ENCODE measurements at places on chromosomes 2 and 18.
A peak's percentile ranks its signal among the peaks of the same experiment; 100 is the strongest.

- DNase-seq = no peak
Observed at GRCh38 chr2:157466764-157467163, 22.9 kb upstream of the CYTIP start.

- DNase-seq = no peak
Observed at GRCh38 chr18:26479681-26480079, 68.7 kb downstream of the KCTD1 start.

DNA sequence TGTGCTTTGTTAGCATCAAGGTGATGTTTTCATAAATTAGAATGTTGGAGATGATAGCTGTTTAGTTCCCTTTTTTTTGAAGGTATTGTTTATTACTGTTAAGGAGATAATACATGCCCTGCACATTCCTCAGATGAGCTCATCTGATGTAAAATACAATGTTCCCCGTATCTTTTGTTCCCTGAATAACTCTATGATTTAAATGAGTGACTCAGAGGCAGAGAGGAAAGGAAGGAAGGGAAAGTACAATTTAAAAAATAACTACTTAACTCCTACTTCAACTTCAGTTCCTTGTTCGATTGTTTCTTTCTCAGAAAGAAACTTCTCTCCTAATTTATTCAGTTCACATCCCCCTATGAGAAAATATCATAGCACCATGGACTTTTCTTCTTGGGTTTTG, 208.7 kb downstream of the KCNE4 start:
- DNase-seq = no peak

- no peak for DNase-seq
Observed at GRCh38 chr2:47249157-47249900, 94.2 kb upstream of the STPG4 start.

- DNase-seq = peak; percentile 33
Observed at GRCh38 chr2:10504370-10504993, 56.4 kb upstream of the ODC1 start.

GRCh38 chr2:126898636-126899035, at the start of gene TEX51:
TEX51 (plus strand) TSS chr2:126898890; CDS start chr2:126898919, 29 bp downstream.
- no peak for DNase-seq

DNA sequence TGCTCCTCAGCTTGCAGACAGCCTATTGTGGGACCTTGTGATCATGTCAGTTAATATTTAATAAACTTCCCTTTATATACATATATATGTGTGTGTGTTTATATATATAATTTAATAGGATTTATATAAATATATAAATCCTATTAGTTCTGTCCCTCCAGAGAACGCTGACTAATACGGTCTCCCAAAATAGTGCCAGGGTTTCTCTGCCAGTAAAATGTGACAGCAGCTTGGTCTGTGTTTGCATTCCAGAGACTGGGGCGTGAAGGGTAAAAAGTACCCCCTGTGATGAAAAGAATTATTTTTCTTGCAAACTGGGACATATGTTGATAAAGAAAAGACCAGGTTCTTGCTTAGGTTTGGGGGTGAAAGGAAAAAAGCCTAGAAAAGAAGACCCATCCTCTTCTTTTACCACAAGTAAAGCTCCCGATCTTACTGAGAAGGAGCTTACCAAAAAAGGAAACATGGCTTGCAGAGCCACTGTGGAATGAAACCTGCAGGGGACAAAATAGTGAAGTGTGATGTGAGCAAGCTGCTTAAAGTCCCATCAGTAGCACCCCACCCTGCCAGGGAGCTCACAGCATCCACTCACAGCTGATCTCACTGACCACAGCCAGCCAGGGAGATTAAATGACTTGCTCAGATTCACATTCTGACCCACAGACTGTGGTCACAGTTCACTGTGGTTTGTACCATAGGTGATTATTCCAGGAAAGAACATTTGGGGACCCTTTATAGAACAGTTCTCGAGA, 110.9 kb upstream of the RMP24 start:
- DNase-seq = no peak

- DNase-seq = no peak
Observed at GRCh38 chr18:63025251-63026090, 294.1 kb downstream of the BCL2 start.

DNA sequence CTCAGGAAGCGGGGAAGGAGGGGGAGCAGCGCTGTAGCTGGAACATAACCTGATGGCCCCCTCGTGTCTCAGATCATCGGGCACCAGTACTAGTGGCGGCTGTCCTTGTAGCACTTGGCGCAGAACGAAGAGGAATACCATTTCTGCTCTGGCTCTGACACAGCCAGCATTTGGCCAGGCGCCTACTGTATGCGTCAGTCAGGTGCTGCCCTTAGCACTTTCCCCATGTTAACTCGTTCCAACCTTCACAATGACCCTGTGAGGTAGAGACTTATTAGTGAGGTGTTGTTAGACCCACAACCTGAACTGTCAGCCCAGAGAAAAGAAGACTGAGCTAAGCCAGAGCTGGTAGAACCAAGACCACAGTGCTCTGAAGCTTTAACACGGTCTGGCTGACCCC, 47.7 kb upstream of the EML6 start:
- DNase-seq = no peak

- DNase-seq = no peak
Observed at GRCh38 chr18:34562252-34562870, 147.7 kb upstream of the DTNA start.

DNA sequence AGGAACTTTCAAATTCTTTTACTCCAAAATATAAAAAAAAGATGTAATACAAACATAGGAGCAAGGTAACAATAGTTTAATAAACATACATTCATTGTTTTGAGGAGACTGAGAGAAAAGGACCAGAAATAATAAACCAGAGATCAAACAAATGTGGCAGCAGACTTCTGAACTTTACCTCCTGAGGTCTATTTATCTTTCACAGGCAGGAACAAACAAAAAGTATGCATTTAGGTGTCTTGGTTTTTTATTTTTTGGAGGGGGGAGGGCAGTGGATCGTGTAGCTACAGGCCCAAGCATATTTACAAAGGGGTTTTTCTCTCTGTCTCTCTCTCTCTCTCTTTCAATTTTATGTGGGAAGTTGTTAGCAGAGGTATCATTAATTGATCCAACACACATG, 5.6 kb downstream of the PPP4R1 start:
- DNase-seq = no peak

DNA sequence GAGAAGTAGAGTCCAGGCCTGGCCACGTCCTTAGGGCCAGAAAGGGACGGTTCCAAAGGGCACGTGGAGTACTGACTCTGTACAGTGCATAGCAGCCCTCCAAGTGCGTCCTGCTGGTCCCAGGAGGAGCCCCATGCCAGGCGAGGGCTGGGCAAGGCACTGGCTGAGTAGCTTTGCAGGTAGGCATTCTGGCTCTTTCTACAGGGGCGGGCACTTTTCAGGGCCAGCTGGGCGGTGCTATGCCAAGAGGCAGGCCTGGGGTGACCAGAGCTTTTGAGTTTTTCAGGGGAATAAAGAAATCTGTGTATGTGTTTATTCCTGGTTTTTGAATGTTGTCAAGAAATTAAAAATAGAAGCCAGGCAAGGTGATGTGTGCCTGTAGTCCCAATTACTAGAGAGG, 15.4 kb upstream of the GLI2 start:
- DNase-seq = no peak

GRCh38 chr18:77959248-77959647, 709.6 kb downstream of the GALR1 start:
- DNase-seq = no peak

DNA sequence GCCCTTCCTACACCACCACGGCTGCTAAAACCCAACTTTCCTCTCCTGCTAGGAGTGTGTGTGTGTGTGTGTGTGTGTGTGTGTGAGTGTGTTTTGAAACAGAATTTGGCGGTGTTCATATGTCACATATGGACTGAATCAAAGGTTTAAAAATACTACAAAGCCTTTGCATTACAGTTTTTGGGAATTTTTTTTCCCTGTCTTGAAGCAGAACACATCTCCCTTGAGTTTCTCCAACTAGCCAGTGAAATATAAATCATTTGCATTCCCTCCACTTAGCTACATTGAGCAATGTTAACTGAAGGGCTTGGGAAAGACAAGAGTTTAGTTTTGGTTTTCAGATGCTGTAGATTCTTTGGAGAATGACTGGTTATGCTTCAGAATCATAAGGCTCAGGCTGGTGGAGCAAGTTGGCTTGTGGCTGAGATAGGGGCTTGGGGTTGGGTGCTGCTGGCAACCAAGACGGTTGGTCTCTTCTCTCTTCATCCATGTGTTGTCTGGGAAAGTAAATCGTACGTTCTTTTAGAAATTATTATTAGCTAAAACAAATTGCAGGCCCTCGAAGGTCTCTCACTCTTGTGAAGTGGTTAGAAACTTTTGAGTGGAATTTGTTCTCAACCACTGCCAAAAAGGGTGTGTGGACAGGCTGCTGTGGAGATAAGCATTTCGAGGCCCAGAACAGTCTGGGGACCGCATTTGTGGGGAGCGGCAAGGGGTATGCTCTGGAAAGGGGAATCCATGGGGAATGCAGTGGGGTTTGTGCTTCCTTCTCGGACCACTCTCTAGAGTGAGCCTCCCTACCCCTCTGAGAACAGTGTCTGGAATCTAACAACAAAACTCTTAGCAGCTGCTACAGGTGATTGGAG, 1.4 kb downstream of the NRP2 start:
- DNase-seq = no peak

GRCh38 chr2:36287363-36288275, 68.0 kb upstream of the CRIM1 start:
- no peak for DNase-seq

- DNase-seq = no peak
Observed at GRCh38 chr2:10356439-10356811, 53.7 kb downstream of the HPCAL1 start.

DNA sequence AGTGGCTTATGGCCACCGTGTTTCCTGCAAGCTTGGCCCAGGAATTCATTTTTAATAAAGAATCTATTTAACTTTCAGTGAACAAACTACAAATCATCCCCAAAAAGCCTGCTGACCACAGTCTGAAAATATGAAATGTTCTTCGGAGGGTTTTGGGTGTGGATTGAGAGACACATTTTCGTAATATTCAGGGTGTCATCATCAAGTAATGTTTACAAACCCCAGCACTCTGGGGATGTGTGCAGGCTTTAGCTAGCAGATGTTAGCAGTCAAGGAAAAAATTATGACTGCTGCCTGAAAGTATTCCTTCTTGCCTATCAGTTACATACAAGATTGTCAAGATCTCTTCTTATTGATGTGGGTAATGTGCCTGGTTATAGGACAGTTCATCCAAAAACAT, 143.9 kb upstream of the FN1 start:
- DNase-seq = no peak

GRCh38 chr2:58721912-58722591, 480.9 kb upstream of the FANCL start:
- DNase-seq = no peak

- DNase-seq = no peak
Observed at GRCh38 chr2:38925982-38926381, 36.3 kb downstream of the ARHGEF33 start.

GRCh38 chr2:107543793-107544192, 282.9 kb upstream of the RGPD4 start:
- no peak for DNase-seq
